NCI-H2029 (cell line): ENCODE measurements at places on chromosomes 5 and 9.

- DNase-seq = no peak
Observed at GRCh38 chr5:15366676-15367391, 133.1 kb upstream of the FBXL7 start.

- no peak for DNase-seq
Observed at GRCh38 chr9:133973791-133974630, 18.1 kb downstream of the VAV2 start.

DNA sequence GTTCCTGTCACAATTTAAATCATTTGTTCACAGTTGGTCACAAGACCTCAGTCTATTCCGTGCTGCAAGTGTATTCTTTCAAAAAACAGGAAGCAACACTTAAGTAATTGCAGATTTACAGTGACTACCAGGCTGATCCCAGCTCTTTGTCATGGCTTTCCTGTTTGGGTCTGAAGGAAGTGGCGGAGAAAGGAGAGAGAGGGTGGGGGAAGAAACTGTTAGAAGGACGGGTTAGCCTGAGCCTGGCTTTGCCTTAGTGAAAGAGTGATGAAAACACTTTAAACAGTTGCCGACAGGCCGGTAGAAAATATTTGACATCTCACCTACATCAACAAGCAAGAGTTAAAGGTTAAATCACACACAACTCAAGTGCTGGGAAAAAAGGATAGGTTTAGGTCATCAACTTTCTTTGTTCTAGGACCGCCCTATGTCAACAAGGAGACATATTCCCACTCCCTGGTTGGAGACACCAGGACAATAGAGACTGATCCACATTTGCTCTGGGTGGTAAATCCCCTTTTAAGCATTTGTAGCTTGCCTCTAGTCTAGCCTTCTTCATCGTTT lies 102.2 kb upstream of the DAB2 start:
- no peak for DNase-seq

- DNase-seq = no peak
Observed at GRCh38 chr5:128813317-128814070, 151.8 kb upstream of the SLC27A6 start.

- no peak for DNase-seq
Observed at GRCh38 chr9:80188579-80188978, 616.8 kb downstream of the TLE4 start.

DNA sequence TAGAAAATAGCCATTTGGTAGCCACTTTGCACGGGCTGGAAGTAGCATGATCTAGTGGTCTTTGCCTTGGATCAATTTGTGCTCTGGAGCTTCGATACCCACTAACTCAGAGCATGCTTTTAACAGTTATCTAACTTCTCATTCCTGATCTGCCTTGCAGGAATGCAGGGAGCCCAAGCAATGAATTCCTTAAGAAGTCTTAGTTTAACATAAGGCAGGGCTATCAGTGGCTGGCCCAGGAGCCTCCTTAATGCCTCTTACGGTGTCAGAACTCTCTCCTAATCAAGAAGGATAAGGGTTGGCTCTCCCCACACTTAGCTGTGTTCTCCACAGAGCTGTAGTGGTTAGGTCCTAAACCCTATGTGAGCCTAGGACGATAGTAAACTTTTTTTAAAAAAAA lies 95.8 kb upstream of the TBCA start:
- DNase-seq = no peak

GRCh38 chr5:160054831-160055230 lies 45.9 kb downstream of the TTC1 start:
- DNase-seq = no peak

DNA sequence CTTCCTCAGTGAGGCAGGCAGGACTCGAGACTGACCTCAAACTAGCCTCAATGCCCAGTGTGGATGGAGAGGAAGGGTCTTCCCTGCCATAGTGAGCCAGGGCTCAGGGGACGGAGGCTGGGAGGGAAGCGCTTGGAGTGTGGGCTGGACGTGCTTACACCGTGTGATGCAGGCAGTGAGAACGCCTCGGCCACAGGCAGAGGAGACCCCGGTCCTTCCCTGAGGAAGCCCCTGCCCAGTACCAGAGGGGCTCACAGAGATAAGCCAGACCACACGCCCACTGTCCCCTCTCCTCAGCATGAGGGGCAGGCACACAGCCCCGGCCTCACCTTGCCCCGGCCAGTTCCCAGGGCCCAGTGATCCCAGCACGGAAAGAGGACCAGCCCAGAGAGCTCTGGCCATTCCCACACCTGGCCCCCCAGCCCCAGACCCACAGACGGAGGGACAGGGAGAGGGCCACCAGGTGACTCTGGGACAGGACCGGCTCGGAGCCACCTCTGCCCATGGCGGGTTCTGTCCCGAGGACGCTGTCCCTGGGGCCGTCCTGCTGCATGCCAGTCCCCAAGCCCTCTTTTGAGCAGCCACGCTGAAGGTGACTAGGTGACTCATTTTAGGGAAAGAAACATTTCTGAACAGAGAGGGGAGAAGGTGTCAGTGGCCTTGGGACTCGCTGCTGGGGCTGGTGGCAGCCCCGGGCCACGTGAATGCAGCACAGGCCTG lies 6.0 kb upstream of the NSMF start:
- DNase-seq = no peak

GRCh38 chr5:150009671-150010387 lies 9.3 kb downstream of the HMGXB3 start:
- no peak for DNase-seq

GRCh38 chr9:121443981-121444380 lies 55.7 kb downstream of the GGTA1 start:
- DNase-seq = no peak

DNA sequence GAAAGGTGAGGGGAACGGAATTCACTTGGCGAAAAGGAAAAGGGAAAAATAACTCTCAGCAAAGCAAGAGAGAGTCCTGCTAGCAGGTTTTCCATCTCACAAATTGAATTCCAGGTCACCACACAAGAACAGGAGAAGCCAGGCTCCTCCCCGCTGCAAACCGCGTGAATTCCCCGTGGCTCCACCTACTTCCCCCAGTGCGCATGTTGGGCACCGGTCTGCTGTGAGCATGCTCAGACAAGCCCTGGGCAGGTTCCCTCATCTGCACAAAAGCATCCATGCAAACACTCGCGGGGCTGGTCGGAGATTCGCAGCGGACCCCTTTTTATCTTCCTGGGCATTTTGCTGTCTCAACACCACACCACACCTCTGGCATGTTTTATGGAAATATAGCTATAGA lies 58.5 kb upstream of the S1PR3 start:
- peak; percentile 80 for DNase-seq

DNA sequence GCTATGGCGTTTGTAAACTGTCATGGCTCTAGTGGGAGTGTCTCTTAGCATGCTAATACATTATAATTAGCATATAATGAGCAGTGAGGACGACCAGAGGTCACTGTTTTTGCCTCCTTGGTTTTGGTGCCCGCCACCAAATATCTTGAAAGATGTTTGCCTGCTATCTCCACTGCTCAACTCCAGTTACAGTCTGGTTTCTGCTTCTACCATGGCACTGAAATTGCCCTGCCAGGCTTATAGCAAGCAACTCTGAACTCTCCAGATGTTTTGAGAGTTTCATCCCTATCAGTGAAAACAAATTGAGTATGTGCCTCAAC lies 122.1 kb upstream of the SPRY4 start:
- DNase-seq = no peak

- DNase-seq = no peak
Observed at GRCh38 chr9:107020040-107020530, 157.1 kb downstream of the ZNF462 start.

DNA sequence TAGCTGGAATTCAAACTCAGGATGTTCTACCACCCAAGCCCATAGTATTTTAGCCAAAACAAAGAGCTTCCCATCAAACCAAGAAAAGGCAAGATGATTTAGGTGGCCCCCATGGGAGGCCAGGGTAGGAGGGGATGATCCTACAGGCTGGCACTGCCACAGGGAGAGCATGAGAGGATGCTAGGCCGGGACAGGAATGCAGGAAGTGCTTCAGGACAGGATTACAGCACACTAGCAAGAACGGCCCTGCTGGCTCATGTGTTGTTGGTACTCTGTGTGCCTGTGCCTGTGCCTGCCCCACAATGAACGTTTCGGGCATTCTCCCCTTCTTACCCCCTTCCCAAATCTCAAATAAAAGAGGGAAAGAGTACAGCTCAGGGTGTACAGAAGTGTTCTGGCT lies 110.7 kb upstream of the TRIM32 start:
- DNase-seq = no peak

DNA sequence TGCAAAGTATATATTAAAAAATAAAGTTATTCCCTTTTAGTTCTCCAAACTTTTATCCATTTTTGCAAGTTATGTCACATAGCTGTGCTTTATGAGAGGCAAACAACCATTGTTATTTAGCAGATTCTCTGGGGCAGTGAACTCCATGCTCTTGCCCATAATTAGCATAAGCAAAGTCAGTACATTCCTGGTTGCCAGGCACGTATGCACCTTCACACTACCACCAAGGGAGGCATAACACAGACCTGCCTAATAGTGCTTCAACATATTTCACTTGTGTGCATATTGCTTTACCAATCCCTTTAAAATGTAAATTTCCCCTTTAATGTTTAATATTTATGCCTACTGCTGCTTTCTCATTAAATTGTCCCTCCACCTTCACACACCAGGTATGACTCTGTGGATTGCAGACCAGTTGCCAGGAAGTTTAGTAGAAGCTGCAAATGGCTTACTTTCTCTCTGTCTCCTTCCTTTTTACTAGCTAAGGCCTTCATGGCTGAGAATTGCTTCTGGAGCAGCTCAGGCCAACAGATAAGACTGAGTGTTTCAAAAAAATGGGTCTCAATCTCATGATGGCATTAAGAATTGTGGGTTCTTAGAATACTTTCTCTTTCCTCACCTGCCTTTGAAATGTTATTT lies 388.2 kb downstream of the PRR16 start:
- DNase-seq = no peak
